ENCODE measurements at places on chromosomes 7 and 10.

DNA sequence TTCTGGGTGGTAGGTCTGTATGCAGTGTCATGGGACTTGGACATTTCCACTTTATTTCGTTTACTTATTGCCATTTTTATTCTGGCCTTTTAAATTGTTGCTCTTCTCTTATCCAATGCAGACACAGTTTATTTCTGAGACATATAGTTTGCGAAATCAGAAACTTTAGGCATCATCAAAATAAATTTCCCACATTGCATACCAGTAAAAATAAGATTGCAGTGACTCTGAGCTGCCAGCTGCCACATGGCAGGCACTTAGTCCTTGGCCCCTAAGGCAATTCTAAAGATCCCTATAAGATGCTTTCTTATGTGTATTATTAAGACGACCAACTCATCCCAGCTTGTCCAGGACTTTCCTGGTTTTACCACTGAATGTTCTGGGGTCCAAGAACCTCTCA, 81.8 kb upstream of the ANKRD1 start:
- no peak for DNase-seq

GRCh38 chr10:7119325-7120015, 291.4 kb downstream of the SFMBT2 start:
- DNase-seq = no peak

- no peak for DNase-seq
Measured at GRCh38 chr7:136617176-136617575, 251.3 kb upstream of the CHRM2 start.

DNA sequence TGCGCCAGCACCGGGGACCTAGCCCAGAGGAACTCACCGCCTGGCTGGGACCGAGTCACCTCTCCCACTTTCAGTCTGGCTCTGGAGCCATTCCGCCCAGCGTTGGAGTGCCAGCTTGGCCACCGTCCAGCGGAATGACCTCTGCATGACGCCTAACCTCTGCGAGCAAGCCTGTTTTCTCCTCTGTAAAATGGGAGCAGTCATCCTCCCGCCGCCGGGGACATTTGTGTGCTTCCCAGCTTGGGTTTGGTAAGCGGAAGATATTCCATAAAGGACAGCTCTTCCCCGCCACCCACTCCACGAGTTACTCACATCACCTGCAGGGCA, 1.3 kb upstream of the ZCCHC24 start:
- no peak for DNase-seq

- no peak for DNase-seq
Measured at GRCh38 chr10:16381083-16381482, 55.7 kb upstream of the PTER start.

- DNase-seq = no peak
Measured at GRCh38 chr7:33591490-33591889, 313.8 kb upstream of the BMPER start.

DNA sequence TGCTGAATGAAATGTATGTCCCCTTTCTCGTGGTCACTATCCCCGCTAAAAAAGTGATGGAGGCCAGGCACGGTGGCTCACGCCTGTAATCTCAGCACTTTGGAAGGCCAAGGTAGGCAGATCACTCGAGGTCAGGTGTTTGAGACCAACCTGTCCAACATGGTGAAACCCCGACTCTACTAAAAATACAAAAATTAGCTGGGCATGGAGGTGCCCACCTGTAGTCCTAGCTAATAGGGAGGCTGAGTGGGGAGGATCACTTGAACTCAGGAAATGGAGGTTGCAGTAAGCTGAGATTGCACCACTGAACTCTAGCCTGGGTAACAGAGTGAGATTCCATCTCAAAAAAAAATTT, 91.4 kb upstream of the MKLN1 start:
- DNase-seq = no peak

DNA sequence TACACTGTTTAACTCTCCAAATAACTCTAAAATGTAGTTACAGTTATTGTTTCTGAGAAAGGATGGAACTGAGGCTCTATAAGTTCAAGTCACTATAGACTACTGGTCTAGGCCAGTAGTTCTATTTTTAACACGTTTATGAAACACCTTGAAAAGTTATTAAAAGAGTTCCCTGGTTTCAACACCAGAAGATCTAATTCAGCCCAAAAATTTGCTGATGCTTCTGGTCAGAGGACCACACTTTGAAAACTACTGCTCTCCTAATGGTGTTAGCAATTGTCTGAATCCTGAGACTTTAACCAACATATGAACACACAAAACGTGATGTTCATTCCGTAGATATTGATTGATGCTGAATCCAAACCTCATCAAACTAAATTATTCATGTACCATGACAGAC, 658.6 kb upstream of the STEAP1 start:
- no peak for DNase-seq

GRCh38 chr10:132503581-132504421, 33.8 kb upstream of the INPP5A start:
- DNase-seq = no peak

DNA sequence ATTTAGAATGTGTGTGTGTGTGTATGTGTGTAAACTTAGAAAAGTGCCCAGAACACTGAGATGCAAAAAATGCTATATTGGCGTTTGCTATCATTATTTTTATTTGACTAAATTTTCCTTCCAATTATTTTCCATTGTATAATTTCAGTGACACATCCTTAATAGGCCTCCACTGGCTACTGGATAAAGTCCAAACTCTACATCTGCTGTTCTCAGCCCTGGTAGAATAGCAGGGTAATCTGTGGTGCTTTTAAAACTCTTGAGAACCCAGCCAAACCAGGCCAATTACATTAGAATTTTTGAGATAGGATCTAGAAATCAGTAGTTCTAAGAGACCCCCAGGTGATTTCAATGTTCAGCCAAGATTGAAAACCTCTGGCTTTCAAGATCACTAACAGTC, 66.4 kb downstream of the ZNF503 start:
- no peak for DNase-seq

DNA sequence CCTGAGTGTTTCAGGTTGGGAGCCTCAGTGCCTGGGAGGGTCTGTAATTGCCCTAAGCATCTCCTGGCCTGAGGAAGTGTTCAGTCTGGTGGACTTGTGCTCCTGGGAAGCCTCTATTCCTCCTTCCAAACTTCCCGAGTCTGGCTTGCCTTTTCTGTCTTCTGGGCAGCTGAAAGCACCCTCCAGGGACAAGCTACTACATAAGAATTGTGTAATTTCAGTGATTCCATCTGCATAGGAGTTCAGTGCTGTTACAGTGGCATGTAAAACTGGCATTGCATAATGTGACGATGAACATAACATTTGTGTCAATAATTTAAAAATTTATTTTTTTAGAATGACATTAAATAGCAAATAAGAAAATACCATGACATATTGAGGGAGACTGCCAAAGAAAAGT, 109.3 kb downstream of the AOAH start:
- no peak for DNase-seq

GRCh38 chr10:113890769-113891168, 36.3 kb downstream of the NHLRC2 start:
- DNase-seq = no peak

DNA sequence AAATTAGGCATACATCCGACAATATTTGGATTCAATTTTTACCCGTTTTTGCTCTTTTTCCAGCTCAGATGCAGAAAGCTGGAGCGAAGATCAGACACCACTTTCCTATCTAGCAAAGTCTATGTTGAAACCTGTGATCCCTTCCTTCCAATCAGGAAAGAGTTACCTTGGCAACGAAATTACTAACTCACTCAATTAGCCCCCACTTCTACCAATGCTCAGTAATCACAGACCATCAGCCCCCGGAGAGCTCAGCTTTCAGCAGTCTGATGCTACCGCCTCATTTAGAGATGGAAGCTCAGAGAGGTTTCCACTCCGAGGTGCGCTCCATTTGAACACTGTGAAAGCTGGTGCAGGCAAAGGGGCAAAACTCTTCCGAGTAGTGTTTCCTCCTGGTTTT, 6.7 kb downstream of the FRAT1 start:
- DNase-seq = no peak

- DNase-seq = no peak
Measured at GRCh38 chr7:136210079-136210478, 232.9 kb upstream of the MTPN start.

DNA sequence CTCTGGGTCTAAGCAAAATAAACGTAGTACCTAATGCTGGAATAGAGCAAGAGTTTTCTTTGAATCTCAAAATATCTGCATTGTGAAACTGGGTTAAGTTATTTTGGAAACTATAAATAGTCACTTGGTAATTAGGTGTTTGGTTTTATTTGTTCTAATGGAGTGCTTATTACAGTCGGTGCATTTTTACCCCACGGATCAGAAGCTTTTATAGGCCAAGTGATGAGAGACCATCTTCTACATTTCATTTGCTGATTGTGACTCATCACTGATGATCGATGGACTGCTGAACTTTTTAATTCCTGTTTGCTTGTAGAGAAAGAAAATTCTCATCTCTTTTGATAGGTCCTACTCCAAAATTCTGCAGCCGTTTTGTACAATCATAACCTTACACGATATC, 28.2 kb downstream of the MGMT start:
- no peak for DNase-seq

DNA sequence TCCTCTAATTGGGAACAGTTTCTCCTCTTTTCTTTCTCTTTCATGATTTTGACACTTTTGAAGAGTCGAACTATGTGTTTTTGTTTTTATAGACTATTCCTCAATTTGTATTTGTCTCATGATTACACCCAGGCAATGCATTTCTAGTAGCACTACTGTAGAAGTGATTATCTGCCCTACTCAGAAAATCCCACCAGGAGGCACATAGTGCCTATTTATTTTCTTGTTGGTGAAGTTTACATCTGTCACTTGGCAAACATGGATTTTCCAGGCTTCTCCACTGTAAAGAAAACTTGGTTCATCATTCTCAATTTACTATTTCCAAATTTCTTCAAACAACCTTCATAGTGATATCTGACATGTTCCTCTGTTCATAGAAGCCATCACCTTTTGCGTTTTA, 893.9 kb downstream of the CCSER2 start:
- DNase-seq = no peak

DNA sequence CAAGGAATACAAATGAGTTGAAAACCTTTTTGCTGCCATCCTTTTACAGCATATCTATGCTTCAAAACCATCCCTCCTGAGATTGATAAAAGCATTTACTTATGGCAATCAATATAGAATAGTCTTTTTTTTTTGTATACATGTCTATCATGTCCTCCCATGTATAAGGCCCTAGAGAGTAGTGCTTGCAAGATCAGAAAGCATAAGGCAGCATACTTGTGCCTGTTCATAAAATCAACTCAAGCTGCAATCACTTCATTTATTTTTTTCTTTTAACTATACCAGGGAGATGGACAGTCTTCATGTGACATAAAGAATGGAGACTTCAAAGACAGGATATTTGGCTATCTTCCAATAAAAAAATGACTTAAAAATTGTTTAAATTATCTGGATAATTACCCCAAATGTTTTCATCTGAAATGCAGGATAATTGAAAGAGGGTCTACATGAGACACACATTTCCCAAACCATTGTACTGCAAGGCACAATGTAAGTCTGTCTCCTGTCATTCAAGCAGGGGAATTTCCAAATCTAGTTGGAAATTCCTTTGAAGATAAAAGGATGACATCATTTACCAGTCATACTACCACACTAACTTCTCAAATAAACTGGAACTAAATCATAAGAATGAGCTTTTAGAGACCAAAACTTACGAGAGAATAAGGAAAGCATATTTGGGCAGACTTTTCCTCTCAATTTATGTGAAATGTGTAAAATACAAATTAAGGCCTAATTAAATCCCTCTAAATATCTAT, 22.5 kb downstream of the LRRN3 start:
- no peak for DNase-seq

GRCh38 chr7:132581431-132581830, 5.2 kb upstream of the PLXNA4 start:
- DNase-seq = no peak

GRCh38 chr10:59240582-59241183, 64.2 kb downstream of the PHYHIPL start:
- no peak for DNase-seq

GRCh38 chr10:111478651-111479050, 401.8 kb downstream of the ADRA2A start:
- no peak for DNase-seq

DNA sequence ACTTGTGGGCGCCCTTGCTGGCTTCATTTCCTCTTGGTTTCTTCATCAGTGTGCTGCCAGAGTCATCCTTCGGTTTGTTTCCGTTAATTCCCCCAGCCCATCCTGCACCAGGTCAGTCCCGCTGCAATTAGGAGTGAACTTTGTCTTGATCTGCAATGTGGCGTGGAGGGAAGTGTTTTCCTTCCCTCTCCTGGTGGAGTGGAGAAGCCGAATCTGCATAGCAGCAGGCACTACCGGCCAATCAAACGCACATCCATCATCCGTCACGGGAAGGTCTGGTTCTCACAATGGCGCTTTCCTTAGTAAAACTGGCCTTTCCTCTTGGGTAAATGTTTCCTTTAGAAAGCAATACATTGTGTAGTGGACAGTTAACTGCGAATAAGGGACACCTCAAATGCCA, 337.5 kb downstream of the CXCL12 start:
- DNase-seq = no peak

DNA sequence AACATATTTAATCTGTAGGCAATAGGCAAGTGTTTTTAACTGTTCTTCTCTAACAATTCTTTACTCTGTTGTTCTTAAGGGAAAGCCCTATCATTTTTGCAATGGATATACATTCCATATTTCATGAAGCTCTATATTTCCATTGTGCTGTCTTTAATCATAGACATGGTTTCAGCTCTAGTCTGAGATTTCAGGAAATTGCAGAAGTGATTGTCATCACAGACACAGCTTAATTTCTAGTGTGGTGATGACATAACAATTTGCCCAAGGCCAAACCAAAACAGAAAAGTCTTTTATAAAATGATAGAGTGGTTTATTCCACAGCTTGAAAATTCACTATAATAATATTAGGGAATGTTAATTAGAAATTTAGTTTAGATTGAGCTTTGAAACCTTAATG, 494.1 kb upstream of the SEMA3A start:
- DNase-seq = no peak

GRCh38 chr10:95308389-95309302, 17.8 kb upstream of the PDLIM1 start:
- DNase-seq = no peak

GRCh38 chr7:28104811-28105210, 75.8 kb downstream of the JAZF1 start:
- no peak for DNase-seq

DNA sequence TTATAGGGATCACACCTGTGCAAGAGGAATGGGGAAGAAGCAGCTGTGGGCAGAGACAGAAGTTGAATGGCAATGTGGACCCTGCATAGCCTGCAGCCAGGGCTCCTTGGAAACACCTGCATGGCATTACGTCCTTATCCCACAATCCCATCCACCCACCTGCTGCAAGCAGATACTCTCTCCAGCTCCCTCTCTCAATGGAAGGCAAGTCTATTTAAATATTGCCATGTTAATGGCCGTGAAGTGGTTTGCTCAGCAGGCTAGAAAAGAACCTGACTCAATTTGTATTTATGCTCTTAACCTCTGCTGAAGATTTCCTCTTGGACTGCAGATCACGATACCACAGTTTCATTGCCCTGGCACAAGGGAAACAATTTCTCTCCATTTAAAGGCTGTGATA, 417.0 kb downstream of the TYW1 start:
- DNase-seq = no peak

Measured in NCI-H1048 (cell line).